ENCODE measurements at places on chromosomes 16 and 17. TPM values are rescaled to one million over a fixed set of nuclear protein-coding genes. Genes with fewer than 3 reads are reported as not detected.

SLC12A3 gene
- not detected for total RNA-seq

TOM1L1 gene
- total RNA-seq, result 15.9 TPM

GPR139 gene
- total RNA-seq, result not detected

KRTAP1-3 gene
- total RNA-seq, result not detected

KRTAP9-8 gene
- total RNA-seq, result not detected

PDILT gene
- total RNA-seq, result not detected

Data from tibial nerve (tissue), 4 donors.